Effector memory CD4-positive, alpha-beta T cell (primary cell): ENCODE measurements at places on chromosomes 7 and 10.

- no peak for DNase-seq
Observed at GRCh38 chr10:29826221-29826620, 191.4 kb upstream of the SVIL start.

DNA sequence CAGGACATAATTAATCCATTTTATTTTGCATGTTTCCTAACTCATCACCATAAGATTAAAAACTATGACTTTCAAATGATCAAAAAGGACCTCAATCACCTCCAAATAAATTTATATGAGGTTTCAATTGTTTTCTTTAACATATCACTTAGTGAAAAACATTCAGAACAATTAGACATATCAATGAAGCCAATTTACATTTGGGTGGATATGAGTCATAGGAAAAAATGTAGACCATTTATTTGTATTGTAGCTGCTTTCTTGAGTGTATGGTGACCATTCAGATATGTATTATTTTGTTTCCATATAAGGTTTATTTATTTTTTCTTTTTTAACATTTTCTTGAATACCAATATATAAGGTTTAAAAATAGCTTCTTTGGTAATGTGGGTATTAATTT lies 13.3 kb upstream of the EXOC6 start:
- DNase-seq: no peak

GRCh38 chr7:139118234-139118804 lies 8.8 kb upstream of the ZC3HAV1 start:
- no peak for DNase-seq

DNA sequence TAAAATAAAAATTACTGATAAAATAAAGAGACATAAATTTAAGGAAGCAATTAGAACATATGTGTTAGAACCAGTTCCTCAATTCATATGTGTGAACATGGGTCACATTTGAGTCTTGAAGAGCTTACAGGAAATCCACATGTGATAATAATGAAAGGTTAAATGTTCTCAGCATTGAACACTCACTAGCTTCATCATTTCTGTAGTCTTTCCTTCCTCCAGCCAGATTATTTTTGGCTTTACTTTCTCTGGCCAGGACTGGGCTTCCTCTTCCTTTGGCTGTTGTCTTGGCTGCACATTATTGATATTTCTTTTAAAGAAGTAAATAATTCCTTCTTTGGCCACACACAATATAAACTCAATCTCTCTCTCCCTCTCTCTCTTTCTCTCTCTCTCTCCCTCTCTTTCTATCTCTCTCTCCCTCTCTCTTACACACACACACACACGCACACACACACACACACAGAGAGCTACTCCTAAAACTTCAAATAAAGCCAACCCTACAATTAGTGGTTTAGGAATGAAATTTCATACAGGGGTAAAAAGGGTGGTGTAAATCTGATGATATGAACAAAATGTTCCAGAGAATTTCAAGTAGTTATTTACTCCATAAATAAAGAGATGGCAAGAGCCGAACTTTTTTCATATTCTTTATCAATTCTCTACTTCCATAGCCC lies 171.2 kb downstream of the REEP3 start:
- DNase-seq: no peak

DNA sequence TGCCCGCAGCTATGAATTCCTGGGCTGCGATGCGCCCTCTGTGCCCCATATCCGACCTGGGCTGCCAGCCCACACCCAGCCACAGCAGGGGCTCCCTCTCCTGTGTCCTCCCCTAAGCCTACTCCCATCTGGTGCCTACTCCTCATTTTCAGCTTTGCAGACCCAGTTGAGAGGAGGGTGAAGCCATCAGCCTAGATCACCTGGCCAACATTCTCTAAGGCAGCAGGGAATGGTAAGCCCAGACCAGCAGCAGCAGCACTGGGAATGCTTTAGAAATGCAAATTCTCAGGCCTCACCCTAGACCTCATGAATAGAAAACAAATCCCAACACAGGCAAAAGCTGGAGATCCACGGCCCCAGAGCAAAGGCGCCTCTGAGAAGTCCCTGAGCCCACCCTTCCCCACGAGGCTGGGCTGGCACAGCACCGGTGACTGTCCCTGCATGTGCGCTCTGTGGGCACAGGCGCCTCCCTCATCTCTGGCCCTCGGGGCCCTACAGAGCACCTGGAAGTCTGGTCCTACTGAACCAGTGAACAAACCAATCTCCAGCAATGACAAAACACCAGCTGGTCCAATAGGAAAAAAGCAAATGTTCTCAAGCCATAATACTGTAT lies 161.4 kb downstream of the GFRA1 start:
- DNase-seq: no peak

DNA sequence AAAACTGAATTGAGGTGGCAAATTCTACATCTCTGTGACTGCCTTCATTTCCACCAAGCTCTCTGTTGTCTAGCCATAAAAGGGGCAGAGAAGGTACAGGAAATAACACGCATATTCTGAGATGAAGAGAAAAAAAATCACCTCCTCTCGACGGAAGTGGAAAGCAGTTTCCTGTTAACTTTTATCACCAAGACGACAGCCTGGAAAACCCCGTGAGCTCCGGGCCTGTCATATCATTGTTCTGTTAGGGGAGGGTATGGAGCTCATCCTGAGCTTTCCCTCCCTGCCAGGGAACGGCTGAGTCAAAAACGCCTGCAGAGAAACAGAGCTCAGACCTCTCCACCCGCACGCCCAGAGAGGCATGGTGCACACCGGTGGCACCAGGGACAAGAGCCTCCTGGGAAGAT lies 200.3 kb downstream of the PRPF18 start:
- DNase-seq: peak; percentile 76

- DNase-seq: no peak
Observed at GRCh38 chr10:60819271-60819670, 41.0 kb downstream of the CDK1 start.
